ENCODE measurements at places on chromosomes 2 and 18.

DNA sequence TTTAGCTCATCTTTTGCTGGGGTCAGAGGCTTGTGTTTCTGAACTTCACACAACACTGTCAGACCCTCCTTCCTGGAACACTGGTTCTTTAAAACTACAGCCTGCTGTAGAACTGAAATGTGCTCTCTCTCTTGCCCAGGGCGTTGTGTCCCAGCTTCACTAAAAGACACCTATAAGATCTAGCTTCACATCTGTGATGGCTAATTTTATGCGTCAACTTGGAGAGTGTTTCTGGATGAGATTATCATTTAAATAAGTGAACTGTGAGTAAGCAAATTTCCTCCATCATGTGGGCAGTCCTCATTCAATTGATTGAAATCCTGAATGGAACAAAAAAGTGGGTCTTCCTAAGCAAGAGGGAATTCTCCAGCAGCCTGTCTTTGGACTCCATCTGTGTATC, 140.3 kb downstream of the OSR1 start:
- DNase-seq: no peak

DNA sequence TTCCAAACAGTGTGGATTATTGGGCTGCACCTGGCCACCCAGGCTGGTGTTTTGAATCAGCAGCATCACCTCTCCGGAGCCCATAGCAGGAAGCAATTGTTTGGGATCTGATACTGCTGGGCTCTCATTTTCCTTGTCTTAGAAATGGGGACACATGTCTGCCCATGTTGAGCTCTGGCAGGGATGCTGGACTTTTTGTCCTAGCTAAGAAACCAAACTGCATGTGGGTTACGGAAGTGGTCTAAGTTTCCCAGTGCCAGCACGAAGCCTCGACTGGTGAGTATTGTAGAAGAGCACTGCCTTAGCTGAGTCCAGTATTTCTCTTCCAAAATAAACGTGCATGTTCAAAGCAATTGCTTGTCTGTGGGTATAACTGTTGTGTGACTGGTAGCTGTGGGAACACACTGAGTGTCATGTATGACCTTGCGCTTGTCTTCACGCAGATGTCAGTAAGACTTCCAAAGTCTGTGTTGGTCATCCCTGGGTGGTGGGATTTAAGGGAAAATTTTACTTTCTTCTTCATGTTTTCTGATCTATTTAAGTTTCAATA, 43.6 kb downstream of the SH3RF3 start:
- no peak for DNase-seq

GRCh38 chr18:22841840-22842239, 91.3 kb upstream of the RBBP8 start:
- no peak for DNase-seq

GRCh38 chr2:233857511-233858141, 3.3 kb upstream of the HJURP start:
- DNase-seq: no peak

DNA sequence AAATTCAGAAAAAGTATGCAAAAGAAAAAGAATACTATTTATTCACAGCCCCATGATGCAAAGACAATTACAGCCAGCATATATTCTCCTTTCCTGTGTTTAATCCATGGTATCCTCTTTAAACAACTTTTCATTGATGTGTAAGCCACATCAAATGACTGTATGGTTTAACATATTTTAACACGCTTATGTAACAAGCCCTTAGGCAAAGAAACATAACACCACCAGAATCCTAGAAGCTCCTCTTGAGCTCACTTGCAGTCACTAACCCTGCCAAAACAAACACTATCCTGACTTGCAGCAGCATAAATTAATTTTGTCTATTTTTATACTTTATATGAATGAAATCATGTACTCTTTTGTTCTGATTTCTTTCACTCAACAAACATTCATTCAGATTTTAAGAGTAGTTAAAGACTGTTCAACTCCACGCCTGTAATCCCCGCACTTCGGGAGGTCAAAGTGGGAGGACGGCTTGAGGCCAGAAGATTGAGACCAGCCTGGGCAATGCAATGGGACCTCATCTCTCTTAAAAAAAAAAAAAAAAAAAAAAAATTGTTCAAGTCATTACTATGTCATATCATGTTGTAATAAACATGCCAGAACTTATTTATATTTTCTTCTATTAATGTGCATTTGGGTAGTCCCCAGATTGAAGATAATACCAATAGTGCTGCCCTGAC, 226.3 kb downstream of the NBAS start:
- DNase-seq: no peak

Measured in esophagus squamous epithelium (tissue), 5 donors.